ENCODE measurements at places on chromosomes 2 and 18. TPM values are rescaled to one million over a fixed set of nuclear protein-coding genes. Genes with fewer than 3 reads are reported as not detected.
A peak's percentile ranks its signal among the peaks of the same experiment; 100 is the strongest.

The CRACDL gene
- 0.09 TPM for total RNA-seq

The CHRND gene
- total RNA-seq = 0.05 TPM

The CDK5R2 gene
- 0.07 TPM for total RNA-seq

DNA sequence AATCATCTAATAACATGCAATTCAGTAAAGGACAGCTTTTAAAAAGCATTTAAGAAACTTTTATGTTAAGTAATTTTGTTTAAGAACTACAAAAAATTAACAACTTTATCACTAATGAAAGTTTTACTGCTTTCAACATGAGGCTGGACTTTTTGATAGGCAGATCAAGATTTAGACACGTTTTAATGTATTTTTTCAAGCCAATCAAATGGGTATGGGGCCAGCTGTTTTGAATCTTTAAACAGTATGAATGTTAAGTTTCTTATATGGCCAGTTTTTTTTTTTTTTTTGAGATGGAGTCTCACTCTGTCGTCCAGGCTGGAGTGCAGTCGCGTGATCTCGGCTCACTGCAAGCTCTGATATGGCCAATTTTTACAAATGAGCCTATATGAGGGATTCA lies 73.1 kb downstream of the ST6GAL2 start:
- no peak for DNase-seq

DNA sequence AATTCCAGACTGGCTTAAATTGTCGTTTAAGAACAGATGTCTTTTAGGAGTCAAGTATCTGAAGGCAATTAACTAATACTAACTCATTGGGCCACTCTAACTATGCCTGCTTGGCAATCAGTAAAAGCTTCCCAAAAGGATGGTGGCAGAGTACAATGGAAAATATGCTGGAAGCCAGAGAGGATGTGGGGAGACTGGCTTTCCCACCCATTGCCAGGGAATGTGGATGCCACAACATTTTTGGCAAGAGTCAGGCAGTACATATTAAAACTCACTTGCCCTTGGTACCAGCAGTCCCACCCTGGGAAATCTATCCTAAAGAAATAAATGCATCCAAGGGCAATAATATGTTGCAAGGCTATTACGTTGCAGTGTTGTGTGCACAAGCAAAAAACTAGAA lies 74.0 kb upstream of the FZD7 start:
- DNase-seq = no peak

DNA sequence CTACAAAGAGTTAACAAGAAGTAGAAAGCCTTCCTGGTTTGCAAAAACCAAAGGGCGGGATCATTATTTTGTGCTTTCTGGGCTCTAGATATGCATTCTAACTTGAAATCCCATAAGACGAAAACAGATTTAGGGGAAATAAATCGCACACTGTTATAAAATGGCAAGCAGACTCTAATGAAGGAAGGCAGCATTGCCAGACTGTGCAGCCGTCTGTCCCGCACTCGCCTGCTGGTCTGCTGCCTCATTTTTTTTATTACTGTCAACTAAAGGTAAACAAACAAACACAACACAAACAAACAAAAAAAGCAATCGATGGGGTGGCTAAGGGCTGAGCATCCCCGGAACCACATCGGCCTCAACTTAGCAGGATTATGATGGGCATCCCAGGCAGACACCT lies 24.4 kb downstream of the ZNF521 start:
- no peak for DNase-seq

GRCh38 chr2:15389895-15390294 lies 171.2 kb downstream of the NBAS start:
- DNase-seq = no peak

DNA sequence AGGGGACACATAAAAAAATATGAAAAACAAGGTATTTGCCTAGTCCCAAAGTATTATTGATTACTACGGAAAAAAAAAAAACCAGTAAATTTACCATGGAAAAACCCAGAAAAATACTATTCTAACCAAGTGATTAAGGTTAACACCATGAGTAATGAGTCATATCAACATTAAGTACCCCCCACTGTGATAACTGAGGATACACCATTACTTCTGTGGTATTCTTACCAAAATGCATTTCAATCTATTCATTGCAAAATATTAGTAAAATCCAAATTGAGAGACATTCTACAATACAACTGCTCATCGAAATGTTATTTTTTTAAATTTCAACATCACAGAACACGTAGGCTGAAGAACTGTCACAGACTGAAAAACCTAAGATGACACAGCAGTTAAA lies 669.8 kb downstream of the ZEB2 start:
- no peak for DNase-seq

DNA sequence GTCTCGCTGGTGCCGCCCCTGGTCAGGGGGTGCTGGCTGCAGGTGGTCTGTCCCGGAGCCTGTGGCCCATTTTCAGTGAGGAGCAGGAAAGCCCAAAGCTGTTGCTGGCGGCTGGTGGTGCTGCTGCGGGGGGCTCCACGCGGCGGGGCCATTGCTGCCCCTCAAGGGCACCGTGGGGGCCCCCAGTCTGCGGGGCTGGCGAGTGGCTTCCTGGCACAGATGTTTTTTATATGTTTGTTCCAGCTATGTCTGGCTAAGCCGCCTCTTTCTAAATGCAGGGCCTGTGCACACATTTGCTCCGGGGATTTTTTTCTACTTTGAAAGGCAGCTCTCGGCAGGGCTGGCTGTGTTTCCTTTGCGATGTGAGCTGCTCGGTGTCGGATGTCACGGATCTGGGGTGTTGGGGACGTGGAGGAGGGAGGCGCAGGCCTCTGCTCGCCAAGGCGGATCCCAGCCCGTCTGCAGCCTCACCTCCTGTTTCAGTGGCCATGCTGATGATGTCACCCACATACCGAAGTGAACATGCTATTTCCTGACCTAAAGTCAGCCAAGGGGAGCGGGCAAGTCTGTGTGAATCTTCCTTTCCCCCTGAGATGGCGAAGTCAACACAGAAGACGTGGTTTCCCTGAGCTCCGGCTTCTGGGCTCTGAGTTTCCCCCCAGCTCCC lies 112.0 kb upstream of the CTDP1 start:
- peak; percentile 1 for DNase-seq

DNA sequence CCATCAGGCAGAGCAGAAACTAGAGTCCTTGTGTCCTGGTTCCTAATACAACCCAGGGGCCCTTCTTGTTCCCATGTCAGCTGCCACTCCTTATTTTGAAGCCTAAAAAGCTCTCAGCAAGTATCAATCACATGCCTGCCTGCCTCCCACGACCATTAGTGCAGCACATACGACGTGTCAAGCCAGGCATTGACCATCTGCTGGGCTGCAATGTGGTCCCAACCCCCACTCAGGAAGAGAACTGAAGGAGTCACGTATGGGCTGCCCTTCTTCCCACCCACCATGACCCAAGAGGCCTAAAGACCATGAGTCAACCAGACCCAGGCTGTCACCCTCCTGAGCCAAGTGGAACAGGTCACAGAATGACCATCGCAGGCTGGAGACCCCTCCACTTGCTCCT lies 98.8 kb downstream of the KLHL29 start:
- DNase-seq = no peak
